ENCODE measurements at places on chromosomes 4 and X.

DNA sequence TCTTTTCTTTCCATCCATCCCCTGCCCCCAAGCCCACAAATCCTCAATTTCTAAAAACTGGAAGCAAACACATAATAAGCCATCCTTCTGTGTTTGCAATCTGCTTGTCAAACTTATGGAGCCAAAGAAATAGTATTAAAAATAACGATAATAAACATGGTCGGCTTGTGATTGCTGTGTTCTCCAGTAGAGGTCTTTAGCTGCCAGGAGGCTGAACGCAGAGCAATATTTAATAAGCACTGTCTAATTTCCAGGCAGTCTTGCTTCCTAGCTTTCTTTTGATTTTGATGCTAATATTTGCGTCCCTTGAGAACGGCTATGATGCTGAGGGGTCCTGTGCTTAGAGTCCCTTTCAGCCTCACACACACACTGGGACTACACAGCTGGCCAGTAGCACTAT lies 3.2 kb upstream of the HELT start:
- no peak for DNase-seq

DNA sequence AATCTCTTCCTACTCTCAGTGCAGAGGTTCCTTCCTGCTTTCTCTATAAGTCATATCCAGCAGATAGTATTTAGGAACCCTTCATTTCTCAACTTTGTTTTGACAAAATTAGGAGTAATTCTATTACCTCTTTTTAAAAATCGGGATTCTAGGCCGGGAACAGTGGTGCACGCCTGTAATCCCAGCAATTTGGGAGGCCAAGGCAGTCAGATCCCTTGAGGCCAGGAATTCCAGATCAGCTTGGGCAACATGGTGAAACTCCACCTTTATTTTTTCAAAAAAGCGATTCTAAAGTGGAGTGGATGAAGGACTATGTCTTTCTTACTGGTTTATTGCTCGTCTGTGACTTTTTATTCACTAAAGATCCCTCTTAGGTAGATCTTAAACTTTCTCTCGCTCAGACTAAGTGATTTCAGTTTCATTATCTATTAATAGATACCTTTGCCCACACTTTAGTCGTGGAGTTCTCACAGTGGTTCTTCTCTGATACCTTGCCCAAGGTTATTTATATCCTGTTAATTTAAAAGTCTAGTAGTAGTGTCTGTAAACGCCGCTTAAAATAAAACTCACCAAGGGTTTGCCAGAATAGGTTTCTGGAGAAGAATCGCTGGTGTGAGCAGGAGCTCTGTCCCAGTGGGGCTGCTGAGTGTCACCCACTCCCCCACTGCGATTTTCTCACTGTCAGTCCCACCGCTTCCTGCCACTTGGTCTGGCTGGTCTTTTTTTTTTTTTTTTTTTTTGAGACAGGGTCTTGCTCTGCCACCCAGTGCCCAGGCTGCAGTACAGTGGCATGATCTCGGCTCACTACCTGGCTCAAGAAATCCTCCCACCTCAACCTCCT lies 27.0 kb upstream of the TMEM131L start:
- DNase-seq: no peak

DNA sequence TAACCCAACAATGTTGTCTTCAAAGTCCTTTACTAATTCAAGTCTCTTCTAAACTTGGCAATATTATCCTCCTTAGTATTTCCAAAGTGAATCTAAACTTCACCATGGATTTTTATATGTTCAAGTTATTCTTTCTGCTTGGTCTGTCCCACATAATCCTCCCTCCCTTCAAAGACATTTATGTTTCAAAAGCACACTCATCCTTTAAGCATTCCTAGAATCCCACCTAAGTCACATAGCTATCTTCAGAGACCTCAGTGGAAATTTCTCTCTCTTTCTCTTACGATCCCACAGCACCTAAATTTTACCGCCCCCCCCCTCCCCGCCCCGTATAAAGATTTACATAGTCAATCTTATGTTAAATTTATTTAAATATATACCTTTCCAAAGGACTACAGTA lies 314.9 kb upstream of the GRIA3 start:
- DNase-seq: no peak

DNA sequence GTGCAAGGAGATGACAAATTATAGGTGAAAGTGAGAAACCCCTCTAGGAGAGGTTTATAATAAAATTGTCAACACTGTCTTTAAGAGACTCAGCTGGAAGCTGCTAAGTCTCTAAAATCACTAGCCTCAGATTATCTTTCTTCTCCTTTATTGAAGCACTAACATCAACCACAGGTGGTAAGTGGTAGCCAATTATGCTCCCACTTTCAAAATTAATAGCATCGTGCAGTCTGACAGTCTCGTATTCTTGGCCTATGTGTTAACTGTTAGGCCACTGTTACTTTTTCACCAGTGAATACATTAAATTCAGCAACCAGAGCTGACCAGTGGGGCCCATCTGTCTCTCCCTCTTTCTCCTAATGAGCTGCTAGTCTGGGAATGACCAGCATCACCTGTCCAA lies 674.1 kb downstream of the RAPGEF2 start:
- DNase-seq: no peak

DNA sequence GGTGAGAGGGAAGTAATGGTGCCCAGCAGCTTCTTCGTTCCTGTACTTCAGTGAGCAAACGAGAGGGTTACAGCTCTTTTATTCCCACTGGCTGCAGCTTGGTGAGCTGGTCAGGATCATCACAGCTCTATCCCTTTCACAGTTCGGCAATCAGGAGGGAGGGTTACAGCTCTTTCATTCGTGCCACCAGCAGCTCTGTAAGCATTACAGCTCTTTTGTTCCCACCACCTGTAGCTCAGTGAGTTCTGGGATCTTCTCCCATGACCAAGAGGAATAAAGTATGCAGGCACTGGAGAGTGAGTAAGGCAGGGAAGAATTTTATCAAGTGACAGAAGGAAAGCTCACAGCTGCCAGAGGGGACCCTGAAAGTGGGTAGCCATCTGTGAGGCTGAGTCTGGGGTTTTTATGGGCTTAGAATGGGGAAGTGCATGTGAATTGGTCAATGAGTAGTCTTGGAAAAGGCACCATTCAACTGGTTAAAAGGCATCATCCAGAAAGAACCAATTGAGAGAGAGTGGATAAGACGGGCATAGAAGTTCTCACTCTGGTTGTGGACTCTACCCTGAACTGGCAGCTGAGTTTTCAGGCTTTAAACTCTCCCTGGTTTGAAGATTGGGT lies 123.7 kb downstream of the COX18 start:
- no peak for DNase-seq

DNA sequence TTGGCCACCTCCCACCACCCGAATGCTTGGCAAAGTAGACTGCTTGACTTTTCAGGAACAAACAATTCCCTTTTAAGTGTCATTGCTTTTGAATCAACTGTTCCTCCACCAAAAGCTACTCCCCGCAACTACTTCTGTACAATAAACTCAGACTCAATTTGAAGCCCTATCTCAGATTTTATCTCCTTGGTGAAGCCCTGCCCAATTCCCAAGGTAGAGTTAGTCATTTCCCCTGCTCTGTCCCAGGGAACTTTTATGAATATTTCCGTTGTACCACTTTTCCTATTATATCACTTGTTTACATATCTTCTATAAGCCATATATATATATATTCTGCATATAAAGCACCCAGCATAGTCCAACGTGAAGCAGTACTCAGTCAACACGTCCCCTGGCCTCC lies 102.8 kb downstream of the C4orf51 start:
- DNase-seq: no peak

DNA sequence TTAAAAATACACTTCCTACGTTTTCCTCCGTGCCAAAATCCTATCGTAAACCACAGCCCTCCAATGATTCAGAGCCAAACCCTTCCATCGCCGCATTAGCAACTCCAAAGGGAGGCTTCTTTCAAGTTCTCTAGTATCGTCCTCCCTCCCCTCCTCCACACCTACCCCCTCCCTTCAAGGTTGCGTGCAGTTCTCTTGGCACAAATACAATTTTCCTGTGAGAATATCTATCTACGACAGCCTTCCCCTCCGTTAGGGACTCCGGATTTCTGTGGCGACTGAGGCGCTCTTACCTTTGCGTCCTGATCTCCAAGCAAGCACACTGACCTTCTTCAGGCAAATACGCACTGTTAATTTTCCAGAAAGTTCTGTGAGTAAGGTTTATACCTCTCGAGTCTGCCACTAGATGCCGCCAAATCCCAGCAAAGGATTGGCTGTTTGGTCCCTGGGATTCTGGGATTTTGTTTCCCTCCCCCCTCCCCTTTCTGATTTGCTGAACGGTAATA lies 1.2 kb upstream of the MORF4L2 start:
- peak; percentile 71 for DNase-seq

- DNase-seq: no peak
These were observed 177.0 kb upstream of the TTC29 start for GRCh38 chr4:147122685-147123084.

- DNase-seq: peak; percentile 79
These were observed 36.0 kb downstream of the PLAC1 start for GRCh38 chrX:134622056-134622812.

DNA sequence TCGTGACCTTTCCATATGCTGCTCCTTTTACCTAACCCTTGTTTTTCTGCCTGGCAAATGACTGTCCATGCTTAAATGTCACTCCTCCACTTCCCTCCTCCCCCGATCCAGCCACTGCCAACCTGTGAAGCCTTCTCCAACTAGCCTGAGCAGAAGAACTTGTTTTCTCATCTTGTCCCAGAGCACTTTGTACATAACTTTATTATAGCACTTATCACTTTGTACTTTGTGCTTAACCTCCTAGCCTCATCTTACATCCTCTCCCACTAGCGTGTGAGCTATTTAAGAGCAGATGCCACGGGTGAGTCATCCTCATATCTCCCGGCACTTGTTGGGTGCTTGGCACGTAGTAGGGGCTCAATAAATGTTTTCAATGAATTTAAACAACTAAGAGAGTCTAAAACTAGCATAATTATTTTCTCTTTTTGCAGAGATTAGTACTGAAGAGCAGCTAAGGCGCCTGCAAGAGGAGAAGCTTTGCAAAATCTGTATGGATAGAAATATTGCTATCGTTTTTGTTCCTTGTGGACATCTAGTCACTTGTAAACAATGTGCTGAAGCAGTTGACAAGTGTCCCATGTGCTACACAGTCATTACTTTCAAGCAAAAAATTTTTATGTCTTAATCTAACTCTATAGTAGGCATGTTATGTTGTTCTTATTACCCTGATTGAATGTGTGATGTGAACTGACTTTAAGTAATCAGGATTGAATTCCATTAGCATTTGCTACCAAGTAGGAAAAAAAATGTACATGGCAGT lies 46.9 kb downstream of the XIAP start:
- DNase-seq: peak; percentile 8

DNA sequence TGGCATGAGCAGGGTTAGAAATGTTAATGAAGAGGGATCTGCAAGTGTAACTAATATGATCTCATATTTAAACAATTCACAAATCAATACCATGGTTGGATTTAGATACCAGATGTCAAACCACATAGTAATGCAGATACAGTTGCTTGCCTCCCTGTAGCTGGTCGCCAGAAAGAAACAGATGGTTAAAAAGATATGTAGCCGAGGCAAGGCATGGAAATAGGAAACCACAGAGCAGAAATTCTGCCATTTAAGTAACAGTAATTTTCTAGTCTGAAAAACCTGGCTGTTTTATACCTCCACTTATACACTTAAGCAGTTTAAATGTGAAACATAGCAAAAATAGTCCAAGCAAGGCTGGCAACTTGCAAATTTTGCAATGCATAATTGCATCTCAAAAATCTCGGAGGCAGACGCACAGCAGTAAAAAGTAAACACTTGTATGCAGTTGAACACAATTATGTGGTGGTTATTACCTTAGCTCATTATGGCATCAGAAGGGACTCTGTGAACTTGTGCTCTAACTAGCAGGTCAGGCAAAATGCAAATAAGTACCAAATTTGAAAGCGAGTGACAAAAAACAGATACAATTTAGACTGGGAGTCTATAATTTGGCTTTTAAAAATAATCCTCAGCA lies 126.8 kb downstream of the NAA11 start:
- DNase-seq: no peak

GRCh38 chrX:78673246-78673645 lies 14.1 kb upstream of the RTL3 start:
- DNase-seq: peak; percentile 24

GRCh38 chr4:71290074-71290473 lies 48.7 kb upstream of the SLC4A4 start:
- DNase-seq: peak; percentile 63

DNA sequence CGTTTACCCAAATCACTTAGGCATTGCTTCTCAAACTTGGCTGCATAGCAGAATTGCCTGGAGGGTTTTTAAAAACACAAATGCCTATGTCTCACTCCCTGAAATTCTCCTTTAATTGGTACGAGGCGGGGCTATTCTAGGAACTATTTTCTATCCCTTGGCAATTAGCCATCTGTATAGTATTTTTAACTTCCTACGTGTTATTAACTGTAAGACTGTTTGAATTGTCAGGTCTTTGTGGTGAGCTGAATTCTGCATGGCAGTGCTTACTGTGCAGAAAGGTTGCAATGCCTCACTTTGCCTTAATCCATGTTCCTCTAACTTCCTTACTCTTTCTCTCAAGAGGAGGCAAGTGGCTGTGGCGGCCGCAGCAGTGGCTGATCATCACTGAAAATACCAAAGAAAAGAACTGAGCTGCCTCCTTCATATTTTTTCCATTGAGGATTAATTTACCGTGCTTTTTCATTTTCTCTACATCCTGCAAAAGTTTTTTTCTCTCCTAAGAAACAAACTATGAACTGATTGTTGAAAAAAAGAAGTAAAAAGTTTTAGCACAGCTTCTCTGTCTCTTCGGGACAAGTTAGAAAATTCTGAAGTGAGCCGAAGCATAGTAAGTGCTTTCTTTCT lies at the start of gene SHROOM3:
Gene SHROOM3 (plus strand): TSS at position 329 of the 627 bp plus-strand sequence. CDS start 824 bp downstream, outside the sequence.
- DNase-seq: peak; percentile 52

DNA sequence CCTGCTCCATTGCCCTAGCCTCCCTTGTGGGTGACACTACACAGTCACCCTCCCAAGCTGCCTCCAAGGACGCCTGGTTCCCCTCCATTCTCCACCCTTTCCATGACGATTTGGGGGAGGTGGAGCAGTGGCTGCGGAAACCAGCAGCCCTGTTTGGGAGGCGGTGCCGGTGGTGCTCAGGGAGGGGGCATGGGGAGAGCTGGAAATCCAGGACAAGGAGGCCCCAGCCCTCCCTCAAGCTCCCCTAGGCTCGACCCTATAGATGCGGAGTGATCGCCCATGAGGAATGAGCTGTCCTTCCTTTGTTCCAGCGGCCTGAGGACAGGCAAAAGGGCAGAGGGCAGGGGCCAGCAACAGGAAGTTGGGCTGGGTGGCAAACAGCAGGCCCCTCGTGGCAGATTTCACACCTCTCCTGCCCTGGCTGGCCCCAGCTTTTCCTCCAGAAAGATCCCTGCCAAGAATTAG lies 3.6 kb upstream of the RENBP start:
- no peak for DNase-seq

GRCh38 chrX:38656350-38656915 lies 95.1 kb downstream of the TSPAN7 start:
- DNase-seq: no peak

All from bronchial epithelial cell (primary cell).